ENCODE measurements at places on chromosomes 2 and 18.

- DNase-seq: no peak
Observed at GRCh38 chr2:85549826-85550225, 10.9 kb downstream of the MAT2A start.

DNA sequence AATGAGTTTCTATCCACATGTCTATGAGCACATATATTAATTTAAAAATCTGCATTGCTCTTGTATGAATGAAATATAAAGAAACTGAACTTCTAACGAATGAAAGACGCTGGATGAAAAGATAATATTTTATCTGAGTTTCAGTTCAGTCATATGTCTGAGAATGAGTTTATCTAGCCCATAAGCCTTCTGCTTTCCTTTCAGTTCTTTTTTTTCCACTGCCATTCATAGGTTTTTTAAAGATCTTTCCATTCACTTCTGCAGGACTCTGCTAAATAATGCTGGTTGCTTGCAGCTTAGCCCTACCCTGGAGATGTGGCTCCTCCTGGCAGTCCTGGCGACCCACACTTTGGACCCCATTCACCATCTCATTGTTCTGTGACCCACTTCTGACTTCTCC, 109.0 kb downstream of the BCL2 start:
- DNase-seq: no peak

GRCh38 chr2:212359425-212360067, 179.1 kb downstream of the ERBB4 start:
- DNase-seq: no peak

DNA sequence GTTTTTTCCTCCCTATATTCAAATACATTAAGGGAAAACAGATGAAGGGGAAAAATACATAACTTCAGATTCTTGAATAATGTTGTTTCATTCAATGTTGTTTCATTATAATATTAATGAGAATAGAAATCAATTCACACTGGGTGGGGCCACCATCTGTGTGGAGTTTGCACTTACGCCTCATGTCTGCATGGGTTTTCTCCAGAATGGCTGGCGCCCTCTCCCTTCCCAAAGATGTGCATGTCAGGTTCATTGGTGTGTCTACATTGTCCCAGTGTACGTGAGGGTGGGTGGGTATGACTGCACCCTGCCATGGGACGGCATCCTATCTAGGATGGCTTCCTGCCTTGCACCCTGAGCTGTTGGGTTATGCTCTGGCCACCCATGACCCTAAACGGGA, 51.7 kb downstream of the COBLL1 start:
- DNase-seq: no peak
